Memory B cell (primary cell): ENCODE measurements at places on chromosomes 12 and 14.

GRCh38 chr12:69252033-69252432 is 12.7 kb downstream of the CPSF6 start:
- DNase-seq = no peak
- H3K4me3 ChIP-seq = no peak overlapping the region
- peaks cover 32% of the 10 kb centered on the region for H3K4me1 ChIP-seq

DNA sequence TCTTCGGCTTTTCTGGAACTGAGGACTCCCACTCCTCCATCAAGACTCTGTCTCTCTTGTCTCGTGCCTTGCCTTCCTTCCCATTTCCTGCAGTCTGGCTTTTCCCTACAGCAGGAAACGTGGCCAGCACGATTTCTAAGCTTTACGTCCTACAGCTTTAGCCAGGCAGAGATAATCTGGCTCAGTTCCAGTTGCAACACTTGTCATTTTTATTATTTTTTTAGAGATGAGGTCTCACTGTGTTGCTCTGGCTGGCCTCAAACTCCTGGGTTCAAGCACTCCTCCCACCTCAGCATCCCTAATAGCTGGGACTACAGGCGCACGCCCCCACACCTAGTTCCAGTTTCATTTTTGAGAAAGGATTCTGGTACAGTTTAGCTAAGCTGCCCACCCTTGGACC is 19.9 kb downstream of the CALM1 start:
- H3K4me1 ChIP-seq = no peaks in the 10 kb centered on the region
- H3K36me3 ChIP-seq = no peaks in the 10 kb centered on the region
- no peak for DNase-seq
- no peak overlapping the region for H3K4me3 ChIP-seq

GRCh38 chr12:69901221-69901905 is 76.3 kb downstream of the MYRFL start:
- no peak overlapping the region for H3K4me3 ChIP-seq
- H3K27me3 ChIP-seq = no peaks in the 10 kb centered on the region
- no peak for DNase-seq
- no peak overlapping the region for H3K27ac ChIP-seq

GRCh38 chr12:128844031-128844635 is 9.1 kb upstream of the GLT1D1 start:
- no peaks in the 10 kb centered on the region for H3K27me3 ChIP-seq
- no peak overlapping the region for H3K27ac ChIP-seq
- no peak for DNase-seq
- H3K36me3 ChIP-seq = peaks cover 1% of the 10 kb centered on the region
- peaks cover 8% of the 10 kb centered on the region for H3K4me1 ChIP-seq

GRCh38 chr12:66573605-66574004 is 105.3 kb downstream of the GRIP1 start:
- H3K36me3 ChIP-seq = no peaks in the 10 kb centered on the region
- no peak for DNase-seq
- no peak overlapping the region for H3K27ac ChIP-seq
- no peak overlapping the region for H3K4me3 ChIP-seq
- H3K4me1 ChIP-seq = no peaks in the 10 kb centered on the region

- DNase-seq = no peak
- no peaks in the 10 kb centered on the region for H3K27me3 ChIP-seq
- H3K36me3 ChIP-seq = no peaks in the 10 kb centered on the region
- no peak overlapping the region for H3K27ac ChIP-seq
- no peak overlapping the region for H3K4me3 ChIP-seq
- H3K4me1 ChIP-seq = no peaks in the 10 kb centered on the region
Measured at GRCh38 chr12:85489194-85489593, 209.2 kb downstream of the ALX1 start.

DNA sequence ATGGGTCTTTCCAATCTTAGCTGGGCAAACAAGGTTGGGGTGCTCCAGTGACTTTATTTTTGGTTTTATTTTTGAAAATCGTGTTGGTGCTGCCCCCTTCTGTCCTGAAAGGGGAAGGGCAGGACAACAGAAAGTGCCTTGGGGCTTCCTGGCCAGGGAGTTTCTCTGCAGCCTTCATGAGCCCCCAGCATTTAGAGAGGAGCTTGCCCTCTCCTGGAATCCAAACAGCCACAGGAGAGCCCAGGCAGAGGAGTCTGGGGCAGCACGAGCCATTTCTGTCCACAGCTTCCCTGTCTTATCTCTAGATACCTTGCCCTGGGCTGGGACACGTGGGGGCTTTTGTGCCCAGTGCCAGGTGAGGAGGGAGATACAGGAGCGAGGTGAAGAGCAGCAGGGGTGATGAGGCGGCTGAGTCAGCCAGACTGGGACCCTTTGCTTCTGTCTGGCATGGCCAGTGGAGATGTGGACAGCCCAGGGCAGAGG is 4.4 kb upstream of the C1RL start:
- no peak overlapping the region for H3K4me3 ChIP-seq
- no peaks in the 10 kb centered on the region for H3K27me3 ChIP-seq
- H3K27ac ChIP-seq = no peak overlapping the region
- H3K36me3 ChIP-seq = peaks cover 14% of the 10 kb centered on the region
- peaks cover 21% of the 10 kb centered on the region for H3K4me1 ChIP-seq

GRCh38 chr14:74571441-74571841 is 40.6 kb downstream of the LTBP2 start:
- H3K4me3 ChIP-seq = no peak overlapping the region
- H3K36me3 ChIP-seq = no peaks in the 10 kb centered on the region
- DNase-seq = no peak
- H3K27me3 ChIP-seq = peaks cover 18% of the 10 kb centered on the region
- peaks cover 8% of the 10 kb centered on the region for H3K4me1 ChIP-seq
- H3K27ac ChIP-seq = no peak overlapping the region

DNA sequence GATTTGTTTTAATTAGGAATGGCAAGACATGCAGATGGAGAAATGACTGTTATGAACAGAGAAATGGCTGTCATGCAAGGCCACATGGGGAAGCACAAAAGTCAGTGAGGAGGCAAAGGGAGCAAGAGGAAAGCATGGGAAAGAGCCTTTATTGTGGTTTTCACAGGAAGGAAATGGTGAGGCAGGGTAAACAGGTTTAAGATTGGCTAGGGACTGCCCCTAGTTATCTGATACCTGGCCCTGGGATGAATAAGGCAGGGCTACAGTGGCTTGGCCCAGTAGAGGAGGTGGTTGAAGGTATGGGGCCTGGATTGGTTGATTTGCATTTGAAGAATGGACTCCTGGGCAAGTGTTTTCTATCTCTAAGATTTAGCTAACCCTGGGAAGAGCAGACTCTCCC is 168.7 kb upstream of the CNOT2 start:
- no peaks in the 10 kb centered on the region for H3K36me3 ChIP-seq
- DNase-seq = no peak
- H3K4me3 ChIP-seq = no peak overlapping the region
- no peaks in the 10 kb centered on the region for H3K27me3 ChIP-seq
- H3K4me1 ChIP-seq = peaks cover 15% of the 10 kb centered on the region

DNA sequence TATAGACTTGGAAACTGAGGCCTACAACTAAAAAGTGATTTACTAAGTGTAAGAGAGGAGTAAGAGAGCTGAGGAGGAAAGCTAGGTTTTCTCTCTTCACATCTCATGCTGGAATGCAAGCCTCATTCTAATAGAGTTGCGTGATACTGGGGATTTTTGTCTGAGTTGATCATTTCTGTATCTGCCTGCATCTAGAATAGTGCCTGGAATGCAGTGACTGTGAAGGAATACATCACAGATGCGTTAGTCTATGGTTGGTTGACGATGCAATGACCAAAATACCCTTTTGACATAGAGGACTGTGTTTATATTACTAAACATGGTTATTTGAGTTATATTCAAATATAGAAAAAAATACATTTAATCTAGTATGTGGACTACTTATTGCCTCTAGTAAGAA is 9.2 kb upstream of the TMEM117 start:
- no peak overlapping the region for H3K27ac ChIP-seq
- no peaks in the 10 kb centered on the region for H3K27me3 ChIP-seq
- no peak overlapping the region for H3K4me3 ChIP-seq

- peak; percentile 14 for DNase-seq
- H3K36me3 ChIP-seq = peaks cover 3% of the 10 kb centered on the region
- peak overlapping the region; percentile 4 for H3K4me3 ChIP-seq
- peak overlapping the region; percentile 84 for H3K27ac ChIP-seq
Measured at GRCh38 chr12:68042212-68042699, 53.0 kb downstream of the IFNG-AS1 start.

DNA sequence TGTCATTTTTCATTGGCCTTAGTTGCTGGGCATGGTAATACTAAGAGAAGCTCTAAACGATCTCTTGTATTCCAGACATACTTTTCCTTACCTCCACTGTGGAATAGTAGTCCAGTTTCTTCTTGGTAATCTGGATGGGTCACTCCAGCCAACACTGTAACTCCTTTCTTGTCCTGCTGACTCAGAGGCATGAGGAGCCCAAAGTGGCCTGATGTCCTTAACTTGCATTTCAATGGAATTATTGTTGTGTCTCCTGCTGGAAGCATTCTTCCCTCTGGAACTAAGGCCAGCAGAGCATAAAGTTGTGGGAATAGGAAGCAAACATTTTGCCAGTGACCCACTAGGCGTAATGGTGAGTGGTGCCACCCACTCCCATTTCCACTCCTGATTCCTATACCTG is 33.1 kb downstream of the DAAM1 start:
- no peak overlapping the region for H3K4me3 ChIP-seq
- no peak overlapping the region for H3K27ac ChIP-seq
- no peak for DNase-seq
- peaks cover 44% of the 10 kb centered on the region for H3K4me1 ChIP-seq
- peaks cover 11% of the 10 kb centered on the region for H3K36me3 ChIP-seq
- H3K27me3 ChIP-seq = no peaks in the 10 kb centered on the region

DNA sequence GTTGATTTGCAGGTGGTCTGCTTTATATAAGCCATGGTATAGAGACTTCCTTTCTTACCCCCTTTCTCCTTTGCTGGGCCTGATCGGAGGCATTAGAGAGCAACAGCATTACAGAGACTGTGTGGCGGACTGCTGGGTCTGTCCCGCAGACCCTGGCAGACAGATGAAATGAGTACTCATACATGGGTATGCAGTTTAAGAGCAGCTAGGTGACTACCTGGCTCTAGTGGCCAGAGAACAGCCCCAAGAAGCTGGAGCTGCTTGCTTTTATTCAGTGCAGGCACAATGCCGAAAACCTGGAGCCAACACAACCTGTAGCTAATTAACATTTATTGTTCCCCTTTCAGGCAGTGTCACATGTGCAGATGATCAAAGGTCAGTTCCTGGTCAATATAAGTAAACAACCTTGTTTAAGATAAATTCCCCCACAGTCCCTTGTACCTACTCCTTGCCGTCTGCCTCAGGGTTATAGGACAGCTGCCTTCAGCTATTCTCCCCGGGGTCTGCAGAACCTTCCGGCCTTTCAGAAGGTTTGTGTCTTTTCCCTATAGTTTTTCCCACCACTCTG is 160.0 kb downstream of the TRHDE start:
- H3K4me3 ChIP-seq = no peak overlapping the region
- H3K27me3 ChIP-seq = no peaks in the 10 kb centered on the region
- no peak for DNase-seq
- no peaks in the 10 kb centered on the region for H3K4me1 ChIP-seq
- H3K36me3 ChIP-seq = no peaks in the 10 kb centered on the region

GRCh38 chr12:79420146-79420618 is 270.6 kb downstream of the PAWR start:
- H3K4me3 ChIP-seq = no peak overlapping the region
- DNase-seq = no peak
- H3K4me1 ChIP-seq = peaks cover 4% of the 10 kb centered on the region
- H3K27me3 ChIP-seq = no peaks in the 10 kb centered on the region
- no peaks in the 10 kb centered on the region for H3K36me3 ChIP-seq

GRCh38 chr12:34600592-34601462 is 578.5 kb downstream of the ALG10 start:
- H3K27ac ChIP-seq = no peak overlapping the region
- H3K36me3 ChIP-seq = peaks cover 5% of the 10 kb centered on the region
- no peak overlapping the region for H3K4me3 ChIP-seq
- H3K27me3 ChIP-seq = no peaks in the 10 kb centered on the region
- DNase-seq = no peak

GRCh38 chr12:51442324-51442723 is 17.7 kb downstream of the SLC4A8 start:
- H3K4me3 ChIP-seq = no peak overlapping the region
- H3K4me1 ChIP-seq = no peaks in the 10 kb centered on the region
- no peaks in the 10 kb centered on the region for H3K27me3 ChIP-seq
- no peak for DNase-seq
